ELR (cell line): ENCODE measurements at places on chromosomes 1 and 21.
A peak's percentile ranks its signal among the peaks of the same experiment; 100 is the strongest.

DNA sequence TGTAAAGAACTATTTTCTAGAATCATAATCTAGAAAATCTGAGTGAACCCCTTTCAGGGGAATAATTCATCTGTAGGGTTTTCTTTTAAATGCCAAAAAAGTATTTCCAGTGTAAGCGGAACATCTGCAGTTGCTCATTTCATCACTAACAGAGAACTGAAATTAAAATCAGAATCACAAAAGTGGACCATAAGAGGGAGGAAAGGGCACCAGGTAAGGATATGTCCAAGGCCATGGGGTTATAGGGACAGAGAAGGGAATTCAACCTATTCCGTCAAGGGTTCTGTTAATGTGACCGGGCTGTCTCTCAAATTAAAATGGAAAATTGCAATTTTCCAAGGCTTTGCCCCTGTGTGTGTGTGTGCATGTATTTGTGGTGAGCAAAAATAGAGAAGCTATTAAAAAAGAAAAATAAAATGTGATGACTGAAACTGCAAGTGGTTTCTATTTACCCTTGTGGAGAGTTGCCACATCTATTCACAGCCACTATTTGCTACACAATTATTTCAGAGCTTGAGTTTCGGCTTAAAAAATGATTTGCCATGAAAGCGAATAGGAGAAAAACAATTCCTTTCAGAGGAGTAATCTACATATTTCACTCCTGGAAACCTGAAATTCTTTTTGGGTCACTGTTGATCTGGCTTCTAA is 53.1 kb downstream of the APP start:
- no peak for DNase-seq

DNA sequence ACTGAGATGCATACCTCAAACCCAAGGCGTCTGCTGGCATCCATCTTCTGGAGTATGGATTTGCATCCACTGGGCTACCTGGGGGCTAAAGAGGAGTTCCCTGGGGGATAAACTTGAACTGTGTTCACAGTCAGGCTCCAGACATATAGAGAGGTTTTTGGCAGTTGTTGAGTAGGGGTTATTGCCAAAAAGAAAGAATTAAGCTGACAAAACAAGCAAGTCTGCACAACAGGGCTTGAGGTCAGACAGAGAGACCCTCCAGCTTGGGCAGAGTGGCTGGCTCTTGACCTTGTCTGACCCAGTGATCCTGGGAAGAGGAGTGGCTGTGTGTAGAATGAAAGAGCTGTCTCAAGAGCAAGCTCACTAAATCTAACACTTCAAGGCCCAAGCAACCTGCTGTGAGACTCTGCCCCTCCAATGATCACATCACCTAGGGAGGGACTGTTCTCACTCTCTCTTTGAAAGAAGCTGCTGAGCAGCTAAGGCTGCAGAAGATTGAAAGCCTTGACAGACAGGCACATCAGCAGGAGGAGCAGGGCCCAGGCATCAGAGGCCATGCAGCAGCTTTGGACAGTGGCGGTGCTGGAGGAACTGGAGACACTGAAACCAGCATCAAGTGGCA is 61.5 kb downstream of the SYT2 start:
- DNase-seq, result no peak

DNA sequence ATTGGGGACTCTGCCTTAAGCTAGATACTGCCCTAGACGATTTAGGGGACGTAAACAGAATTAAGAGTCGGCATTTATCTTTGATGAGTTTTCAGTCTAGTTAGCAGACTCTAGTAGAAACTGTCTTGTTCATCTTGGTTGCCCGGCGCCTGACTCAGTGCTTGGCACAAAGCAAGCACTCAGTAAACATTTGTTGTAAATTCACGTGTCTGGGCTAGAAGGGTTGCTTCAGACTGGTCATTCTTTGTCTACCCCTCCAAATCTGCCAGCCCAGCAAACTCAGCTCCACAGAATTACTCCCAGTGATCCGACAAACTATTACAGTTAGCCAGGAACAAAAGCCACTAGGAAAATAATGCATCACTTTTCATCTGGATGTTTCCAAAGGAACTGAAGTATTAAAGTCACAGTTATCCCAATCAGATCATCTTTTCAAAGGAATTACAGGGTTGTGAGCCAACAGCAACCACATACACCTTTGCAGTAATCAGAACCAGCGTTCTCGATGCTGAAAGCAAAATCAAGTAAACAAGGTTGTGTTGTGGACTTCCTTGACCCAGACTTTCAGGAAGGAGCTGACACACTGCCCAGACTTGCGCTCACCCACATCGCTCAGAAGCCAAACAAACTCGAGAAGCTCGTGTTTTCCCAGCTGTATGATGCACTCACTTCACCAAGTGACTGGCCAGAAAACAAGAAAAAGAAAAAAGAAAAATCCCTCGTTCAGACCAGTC is 66.5 kb upstream of the GADD45A start:
- peak; percentile 90 for DNase-seq

GRCh38 chr1:8782001-8782620 is 35.3 kb downstream of the RERE start:
- DNase-seq, result no peak

GRCh38 chr1:205329719-205330118 is 8.2 kb upstream of the NUAK2 start:
- no peak for DNase-seq

DNA sequence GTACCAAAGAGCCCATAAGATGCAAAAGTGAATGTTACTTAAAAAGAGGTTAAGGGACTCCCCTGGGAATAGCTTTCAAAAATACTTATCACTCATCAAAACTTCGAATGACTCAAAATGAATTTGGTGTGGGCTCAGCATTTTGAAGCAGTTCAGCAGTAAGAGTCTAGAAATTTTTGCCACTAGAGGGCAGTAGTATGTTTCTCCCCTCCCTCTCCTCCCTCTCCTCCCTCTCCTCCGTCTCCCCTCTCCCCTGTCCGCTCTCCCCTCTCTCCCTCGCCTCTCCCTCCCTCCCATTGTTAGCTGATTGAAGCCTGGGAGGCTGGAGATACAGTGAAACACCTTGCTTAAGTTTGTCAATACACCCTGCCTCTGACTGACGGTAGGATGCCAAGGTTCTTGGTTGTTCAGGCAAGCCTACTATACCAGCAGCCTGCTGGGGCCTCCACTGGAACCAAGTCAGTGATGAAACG is 70.8 kb upstream of the TENT5C start:
- DNase-seq, result peak; percentile 82

GRCh38 chr21:41121785-41122415 is 46.1 kb upstream of the BACE2 start:
- DNase-seq, result peak; percentile 35

DNA sequence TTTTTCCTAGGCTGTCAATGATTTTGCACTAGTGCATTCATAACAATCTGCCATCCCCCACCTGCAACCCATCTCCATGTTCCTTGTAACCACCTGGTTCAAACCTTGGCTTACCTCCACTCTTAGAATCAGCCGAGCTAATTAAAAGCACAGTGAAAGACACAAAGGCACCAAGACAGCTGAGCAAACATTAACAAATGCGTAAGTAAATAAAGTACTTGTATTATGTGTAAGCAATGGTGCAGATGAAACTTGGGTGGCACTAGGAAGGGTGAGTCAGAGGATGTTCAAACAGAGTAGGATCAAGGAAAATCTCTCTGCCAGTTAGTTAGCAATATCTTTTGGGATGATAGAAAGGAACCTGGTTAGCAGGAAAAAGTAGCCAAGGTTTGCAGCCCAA is 5.1 kb upstream of the FOXJ3 start:
- DNase-seq, result peak; percentile 47

GRCh38 chr1:24558902-24559791 is 3.3 kb downstream of the NCMAP start:
- peak; percentile 85 for DNase-seq

GRCh38 chr1:61687901-61688300 is 37.0 kb downstream of the TM2D1 start:
- DNase-seq, result peak; percentile 62

GRCh38 chr1:209389258-209389657 is 194.3 kb upstream of the CAMK1G start:
- peak; percentile 97 for DNase-seq

DNA sequence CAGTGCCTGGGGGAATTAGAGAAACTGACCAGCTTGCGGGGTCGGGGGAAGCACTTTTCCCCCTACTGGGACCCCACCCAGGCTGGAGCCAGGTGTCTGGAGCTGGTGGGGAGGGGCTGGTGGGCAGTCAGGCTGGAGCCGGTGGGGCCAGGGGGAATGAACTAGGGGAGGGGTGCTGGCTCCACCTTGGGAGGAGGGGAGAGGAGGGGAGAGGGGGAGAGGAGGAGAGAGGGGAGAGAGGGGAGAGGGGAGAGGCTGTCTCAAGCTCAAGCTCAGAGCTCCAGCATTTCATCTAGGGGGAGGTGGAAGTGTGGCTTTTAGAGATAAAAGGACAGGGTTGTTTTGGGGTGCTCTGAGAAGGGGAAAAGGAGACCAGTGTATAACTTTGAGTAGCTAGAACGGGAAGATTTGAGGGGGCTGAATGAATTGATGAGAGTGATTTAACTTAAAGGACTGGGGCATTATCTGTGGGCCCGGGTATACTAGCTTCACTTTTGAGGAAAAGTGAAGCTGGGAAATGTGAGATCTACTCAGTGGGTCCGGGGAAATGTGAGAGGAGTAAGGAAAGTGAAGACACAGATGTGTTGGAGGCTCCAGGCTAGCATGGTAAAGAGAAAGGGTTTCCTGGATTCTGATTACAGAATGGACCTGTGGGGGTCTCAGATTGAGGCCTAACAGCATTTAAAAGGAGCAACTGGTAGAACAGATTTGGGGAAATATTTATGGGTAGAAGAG is 2.8 kb downstream of the EFNA1 start:
- DNase-seq, result no peak

- peak; percentile 72 for DNase-seq
Measured at GRCh38 chr1:64686828-64687724, 57.8 kb upstream of the RAVER2 start.

DNA sequence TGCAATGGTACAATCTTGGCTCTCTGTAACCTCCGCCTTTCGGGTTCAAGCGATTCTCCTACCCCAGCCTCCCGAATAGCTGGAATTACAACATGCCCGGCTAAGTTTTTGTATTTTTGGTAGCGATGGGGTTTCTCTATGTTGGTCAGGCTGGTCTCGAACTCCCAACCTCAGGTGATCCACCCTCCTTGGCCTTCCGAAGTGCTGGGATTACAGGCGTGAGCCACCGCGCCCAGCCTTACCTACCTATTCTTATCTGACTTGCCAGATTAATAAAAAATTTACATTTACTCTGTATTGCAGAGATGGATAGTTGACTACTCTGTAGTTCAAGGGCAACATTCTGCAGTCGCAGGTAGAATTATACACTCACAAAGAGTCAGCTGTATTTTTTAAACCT is 359.6 kb downstream of the KCTD3 start:
- DNase-seq, result no peak

DNA sequence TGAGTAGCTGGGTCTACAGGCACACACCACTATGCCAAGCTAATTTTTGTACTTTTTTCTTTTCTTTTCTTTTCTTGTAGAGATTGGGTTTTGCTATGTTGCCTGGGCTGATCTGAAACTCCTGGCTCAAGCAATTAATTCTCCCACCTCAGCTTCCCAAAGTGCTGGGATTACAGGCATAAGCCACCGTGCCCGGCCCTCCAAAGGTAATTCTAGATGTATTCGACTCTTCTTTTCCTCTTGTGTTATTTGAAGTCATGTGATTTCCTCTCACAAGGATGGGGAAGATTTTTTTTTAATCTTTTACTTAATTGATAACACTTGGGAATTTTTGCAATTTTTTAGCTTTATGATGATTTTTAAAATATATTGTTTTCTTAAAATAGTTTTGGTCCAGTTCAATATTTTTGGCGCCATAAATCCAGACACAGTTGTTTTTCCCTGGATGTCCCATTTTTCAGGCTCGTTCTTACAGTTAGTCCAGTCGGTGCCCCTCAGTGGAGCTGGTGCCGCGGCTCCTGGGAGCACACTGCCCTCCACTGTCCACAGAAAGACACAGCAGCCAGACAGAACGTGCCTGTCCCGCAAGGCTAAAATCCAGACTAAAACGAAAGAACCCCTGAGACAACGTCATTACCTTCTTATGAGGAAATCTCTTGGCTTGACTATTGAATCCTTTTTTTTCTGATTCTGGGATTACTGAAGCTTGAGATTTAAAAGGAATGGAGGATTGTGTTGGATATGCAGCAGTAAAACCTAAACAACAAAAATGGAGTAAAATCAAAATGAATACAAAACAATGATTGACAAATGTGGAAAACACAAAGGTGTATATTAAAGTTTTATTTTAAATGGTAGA is 22.4 kb downstream of the STPG1 start:
- peak; percentile 84 for DNase-seq

DNA sequence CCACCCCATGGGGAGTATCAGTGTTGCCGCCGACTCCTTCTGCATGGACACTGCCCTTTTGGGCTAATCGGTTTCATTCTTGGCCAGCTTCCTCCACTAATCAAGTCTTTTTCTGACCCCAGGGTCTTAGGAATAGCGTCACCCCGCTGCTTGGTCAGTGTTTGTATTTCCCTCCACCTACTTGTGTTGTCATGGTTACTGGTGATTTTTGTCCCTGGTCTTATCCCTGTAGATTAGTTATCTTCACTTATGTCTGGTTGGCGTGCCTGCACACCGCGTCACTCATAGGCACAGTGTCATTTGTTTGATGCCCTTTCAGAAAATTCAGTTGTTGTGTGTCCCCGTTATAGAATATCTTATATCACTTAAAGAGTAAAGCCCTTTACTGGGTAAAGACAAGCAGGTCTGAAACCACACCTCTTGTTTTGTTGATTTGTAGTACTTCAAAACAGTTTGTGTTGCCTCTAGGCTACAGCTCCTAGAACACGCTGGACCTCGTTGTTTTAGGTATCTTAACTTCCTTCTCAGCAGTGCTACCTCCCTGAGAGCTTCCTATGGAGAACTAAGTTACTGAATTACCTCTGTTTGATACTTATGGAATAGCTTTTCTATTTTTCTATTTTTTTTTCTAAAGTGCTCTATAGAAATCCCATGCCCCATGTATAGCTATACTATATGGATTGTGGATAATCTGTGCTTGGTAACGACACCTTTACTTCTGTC is 868 bp downstream of the PPP1R12B start:
- DNase-seq, result peak; percentile 79

- peak; percentile 72 for DNase-seq
Measured at GRCh38 chr1:156498432-156499193, 2.0 kb downstream of the MEF2D start.

GRCh38 chr1:85149805-85150204 is 51.0 kb downstream of the SYDE2 start:
- DNase-seq, result no peak

DNA sequence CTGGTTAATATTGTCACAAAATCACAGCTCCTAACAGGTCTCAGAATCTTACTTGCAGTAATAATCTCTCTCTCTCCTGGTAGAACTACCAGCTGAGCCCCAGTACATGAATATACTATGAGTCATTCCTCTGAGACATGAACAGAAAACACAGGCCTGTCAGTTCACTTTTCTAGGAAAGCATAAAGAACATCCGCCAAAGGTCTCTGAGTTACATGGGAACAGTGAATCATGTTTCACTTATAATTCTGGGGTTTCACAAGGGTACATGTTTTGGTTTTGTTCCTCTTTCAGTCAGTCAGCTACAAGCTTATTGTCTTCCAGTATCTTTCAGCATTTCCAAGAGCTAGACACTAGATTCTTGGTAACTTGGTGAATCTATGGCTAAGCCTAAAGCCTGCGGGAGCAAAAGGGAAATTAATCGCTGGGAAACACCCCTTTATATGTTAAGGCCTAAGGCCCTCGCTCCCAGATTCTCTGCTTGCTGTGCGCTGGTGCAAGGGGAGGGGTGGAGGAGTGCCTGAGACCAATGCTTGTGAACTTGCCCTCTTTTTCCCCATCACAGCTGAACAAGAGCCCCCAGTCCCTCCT is 31.7 kb downstream of the IFNGR2 start:
- peak; percentile 92 for DNase-seq
